ENCODE measurements at places on chromosomes 2 and 18. TPM values are rescaled to one million over a fixed set of nuclear protein-coding genes. Genes with fewer than 3 reads are reported as not detected.

GRCh38 chr2:225471482-225471881 is 72.0 kb downstream of the NYAP2 start:
- no peaks in the 10 kb centered on the region for H3K27me3 ChIP-seq
- no peak for DNase-seq
- H3K4me3 ChIP-seq, result no peak overlapping the region
- H3K4me1 ChIP-seq, result no peaks in the 10 kb centered on the region
- H3K27ac ChIP-seq, result no peak overlapping the region

Gene EVX2
- polyA plus RNA-seq, result not detected

- no peaks in the 10 kb centered on the region for H3K27me3 ChIP-seq
- H3K4me1 ChIP-seq, result no peaks in the 10 kb centered on the region
These were observed 447.3 kb downstream of the KCNJ3 start for GRCh38 chr2:155145758-155146229.

DNA sequence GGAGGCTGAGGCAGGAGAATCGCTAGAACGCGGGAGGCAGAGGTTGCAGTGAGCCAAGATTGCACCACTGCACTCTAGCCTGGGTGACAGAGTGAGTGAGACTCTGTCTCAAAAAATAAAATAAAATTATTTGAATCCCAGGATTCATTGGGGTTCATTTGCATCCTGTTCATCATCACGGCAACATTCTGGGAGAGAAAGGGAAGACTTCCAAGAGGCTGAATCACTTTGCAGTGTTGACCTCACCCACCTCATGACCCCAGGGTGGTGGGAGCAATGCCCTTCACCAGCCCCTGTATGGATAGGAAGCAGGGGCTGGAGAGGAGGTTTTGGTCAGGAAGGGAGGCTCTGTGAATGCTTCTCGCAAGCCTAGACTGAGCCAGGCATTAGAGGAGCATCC is 195.6 kb downstream of the CTIF start:
- DNase-seq, result no peak
- H3K36me3 ChIP-seq, result no peaks in the 10 kb centered on the region
- no peaks in the 10 kb centered on the region for H3K27me3 ChIP-seq
- no peak overlapping the region for H3K27ac ChIP-seq

Gene OTX1
- not detected for polyA plus RNA-seq

Gene RAB12
- 0.24 TPM for polyA plus RNA-seq

Gene DNAH7
- polyA plus RNA-seq, result not detected

Gene AAMP
- polyA plus RNA-seq, result 86.1 TPM

Gene CNTNAP5
- polyA plus RNA-seq, result not detected

Gene ADCYAP1
- polyA plus RNA-seq, result not detected

Measured in CD8-positive, alpha-beta memory T cell (primary cell).